ENCODE measurements at places on chromosomes 5 and 9.

GRCh38 chr5:134271059-134271458 is 45.2 kb upstream of the PPP2CA start:
- DNase-seq: no peak

DNA sequence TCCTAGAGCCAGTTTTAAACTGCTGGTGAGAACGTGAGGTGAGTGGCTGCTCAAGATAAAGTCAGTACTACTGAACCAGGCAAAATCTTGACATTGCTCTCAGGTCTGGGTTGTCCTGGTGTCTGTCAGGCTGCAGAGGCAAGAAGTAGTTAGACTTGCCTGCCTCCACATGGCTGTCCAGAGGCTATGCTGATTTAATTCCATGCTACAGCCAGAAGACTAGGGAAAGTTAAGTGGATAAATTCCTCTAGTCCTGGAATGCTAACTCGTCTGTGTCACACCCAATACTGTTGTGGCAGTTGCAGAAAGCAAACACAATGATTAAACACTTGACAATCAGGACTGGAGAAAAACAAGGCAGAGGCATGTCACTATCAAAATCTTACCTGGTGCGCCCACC is 118.9 kb downstream of the ACER2 start:
- DNase-seq: no peak

DNA sequence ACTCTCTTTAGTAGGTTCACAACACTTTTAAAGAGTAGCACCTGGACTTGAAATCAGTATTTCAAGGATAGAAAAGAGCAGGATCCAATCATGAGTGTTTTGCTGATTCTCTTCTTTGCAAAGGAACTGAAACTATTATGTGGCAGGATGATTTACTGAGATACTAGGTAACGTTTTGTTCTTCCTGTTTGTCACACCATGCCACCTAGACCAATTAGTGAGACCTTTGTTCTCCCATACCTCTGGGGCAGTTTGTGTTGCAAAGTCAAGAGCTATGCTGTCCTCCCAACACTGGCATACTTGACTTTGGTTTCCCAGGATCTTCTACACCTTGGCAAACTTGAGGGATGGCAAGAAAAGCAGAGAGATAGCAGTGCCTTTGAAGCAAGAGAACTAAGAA is 43.4 kb downstream of the PPP1R2B start:
- no peak for DNase-seq

GRCh38 chr5:141488591-141489561 is at the start of gene PCDHGC5:
PCDHGC5 (plus strand) TSS chr5:141489081; CDS start chr5:141489241, 160 bp downstream.
- DNase-seq: peak; percentile 79

DNA sequence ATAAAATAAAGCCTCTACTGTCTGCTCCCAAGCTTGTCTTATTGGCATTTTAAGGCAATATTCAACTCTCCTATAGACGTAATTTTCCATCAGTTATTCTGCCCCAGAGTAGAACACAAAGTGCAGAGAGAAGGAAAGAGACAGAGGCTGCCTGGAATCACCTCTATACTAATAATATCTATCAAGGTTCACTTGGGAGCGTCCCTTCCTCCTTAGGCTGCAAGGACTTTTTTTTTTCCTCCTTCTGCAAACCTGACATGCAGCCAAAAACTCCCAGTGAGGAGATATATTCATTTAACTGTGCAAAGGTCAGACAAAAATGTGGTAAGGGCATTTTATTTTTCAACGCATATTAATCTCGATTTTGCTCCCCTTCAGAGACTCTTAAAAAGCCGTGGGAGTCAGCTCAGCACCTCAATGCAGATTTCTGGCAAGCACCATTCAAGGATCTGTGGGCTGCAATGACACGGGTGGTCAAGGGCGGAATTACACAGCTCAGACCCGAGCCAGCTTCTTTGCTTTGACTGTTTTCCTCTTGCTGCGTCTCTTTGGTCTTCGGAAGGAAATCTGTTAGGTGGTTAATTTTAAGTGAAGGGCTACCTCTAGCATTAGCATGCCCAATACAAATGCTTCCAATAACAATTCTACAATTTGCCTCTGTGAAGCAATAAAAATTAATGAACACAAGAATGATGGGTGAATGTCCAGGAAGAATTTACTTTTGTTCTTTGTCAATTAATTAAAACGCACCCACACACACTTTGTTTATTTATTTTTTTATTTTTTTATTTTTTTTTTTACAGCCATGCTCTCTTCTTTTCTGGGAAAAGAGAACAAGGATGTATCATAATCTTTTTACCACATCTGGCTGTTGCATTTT is 587.7 kb upstream of the GRAMD2B start:
- peak; percentile 61 for DNase-seq
